ENCODE measurements at places on chromosomes 2 and 18.
A peak's percentile ranks its signal among the peaks of the same experiment; 100 is the strongest.

DNA sequence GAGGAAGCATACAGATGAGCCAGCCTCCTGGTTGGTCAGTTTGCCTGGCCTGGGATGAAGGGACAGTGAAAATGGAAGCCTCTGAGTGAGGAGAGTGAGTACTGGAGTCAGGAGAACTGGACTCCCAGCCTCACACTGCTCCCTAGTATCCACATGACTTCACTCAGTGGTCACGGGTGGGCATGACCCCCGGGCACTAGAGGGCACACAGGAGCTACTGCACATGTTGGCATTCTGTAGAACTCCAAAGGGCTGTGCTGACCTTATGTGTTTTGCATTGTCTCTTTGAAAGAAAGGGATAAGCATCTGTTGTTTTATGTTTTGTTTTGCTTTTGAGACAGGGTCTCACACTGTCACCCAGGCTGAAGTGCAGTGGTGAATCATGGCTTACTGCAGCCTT, 23.7 kb downstream of the NCAPH start:
- DNase-seq, result peak; percentile 38

GRCh38 chr18:13442451-13442850, 223.9 kb downstream of the LDLRAD4 start:
- DNase-seq, result no peak

DNA sequence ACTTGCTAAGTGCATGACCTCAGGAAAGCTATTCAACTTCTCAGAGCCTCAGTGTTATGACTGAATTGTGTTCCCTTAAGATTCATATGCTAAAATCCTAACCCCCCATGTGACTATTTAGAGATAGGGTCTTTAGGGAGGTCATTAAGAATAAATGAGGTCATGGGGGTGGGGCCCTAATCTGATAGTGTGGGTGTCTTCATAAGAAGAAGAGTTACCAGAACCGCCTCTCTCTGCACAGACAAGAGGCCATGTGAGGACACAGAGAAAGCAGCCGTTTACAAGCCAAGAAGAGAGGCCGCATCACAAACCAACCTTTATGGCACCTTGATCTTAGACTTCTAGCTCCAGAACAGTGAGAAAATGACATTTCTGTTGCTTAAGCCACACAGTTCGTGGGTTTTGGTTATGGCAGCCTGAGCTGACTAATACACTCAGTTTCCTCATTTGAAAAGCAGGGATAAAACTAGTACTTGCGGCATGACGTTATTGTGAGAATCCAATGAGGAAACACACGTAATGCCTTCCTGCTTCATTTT, 9.9 kb downstream of the SH2D6 start:
- DNase-seq, result no peak

- no peak for DNase-seq
These were observed 5.2 kb downstream of the PROC start for GRCh38 chr2:127423478-127423843.

DNA sequence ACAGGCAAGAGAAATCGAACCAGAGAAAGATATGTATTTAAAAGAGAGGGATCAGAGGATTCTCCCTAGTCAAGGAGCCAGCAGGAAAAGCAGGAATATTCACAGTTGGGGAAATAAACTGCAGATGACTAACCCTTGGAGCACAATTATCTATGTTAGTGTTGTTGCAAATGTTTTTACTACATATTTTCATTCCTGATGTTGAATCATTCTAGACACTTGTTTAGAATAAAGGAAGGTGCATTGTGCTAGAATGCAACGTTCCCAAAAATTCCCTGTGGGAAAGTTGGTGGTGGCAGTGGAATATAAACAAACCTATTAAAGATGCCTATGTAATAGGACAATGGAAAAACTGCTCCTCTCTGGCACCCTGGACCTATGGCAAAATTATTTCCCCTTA, 63.3 kb downstream of the DTNA start:
- no peak for DNase-seq

DNA sequence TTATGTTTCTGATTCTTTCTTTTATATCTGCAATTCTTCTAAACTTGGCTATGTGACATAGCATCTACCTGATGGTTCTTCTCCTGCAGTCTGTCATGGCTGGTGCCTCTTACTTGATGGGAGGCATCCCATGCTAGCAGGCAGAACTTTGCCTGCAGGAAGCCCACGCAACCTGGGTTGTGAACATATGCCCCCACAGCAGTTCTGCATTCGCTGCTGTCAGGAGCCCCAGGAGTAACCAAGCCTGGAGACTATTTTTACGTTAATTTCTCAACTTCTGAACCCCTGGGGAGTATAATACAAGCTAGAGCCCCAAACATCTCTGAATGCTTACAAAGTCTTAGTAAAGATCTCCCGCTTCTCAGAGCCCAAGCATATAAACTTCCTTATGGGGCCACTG, 12.1 kb downstream of the FAM168B start:
- no peak for DNase-seq

DNA sequence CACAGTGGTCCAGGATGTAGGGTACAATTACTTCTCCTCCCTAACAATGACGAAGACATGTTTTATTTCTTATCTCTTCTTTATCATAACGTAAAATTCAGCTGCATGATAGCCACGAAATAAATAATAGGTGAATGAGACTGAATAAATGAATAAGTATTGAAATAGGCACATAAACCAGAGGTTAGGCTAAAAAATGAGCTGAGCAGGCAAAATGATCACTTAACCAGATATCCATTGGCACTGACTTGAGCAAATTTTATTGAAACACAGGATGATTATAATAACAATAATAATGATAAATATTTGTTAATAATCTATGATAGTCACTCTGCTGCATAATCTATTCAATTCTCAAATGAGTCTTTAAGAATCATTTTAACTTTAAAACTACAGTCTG, 506.9 kb upstream of the ZNF804A start:
- no peak for DNase-seq

DNA sequence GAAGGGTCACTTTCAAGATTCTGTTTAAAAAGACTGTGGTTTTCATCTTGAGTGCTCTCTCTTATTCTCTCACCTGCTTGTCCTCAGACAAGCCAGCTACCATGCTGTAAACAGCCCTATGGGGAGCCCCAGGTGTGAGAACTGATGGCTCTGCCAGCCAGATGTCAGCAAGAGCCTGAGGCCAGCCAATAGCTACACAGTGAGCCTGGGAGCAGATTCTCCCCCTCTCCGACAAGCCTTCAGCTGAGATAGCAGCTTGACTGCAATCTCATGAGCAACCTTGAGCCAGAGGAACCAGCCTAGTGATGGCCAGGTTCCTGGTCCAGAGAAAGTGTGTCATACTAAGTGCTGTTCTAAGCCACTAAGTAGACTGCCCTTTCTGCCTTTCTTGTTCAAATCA, 272.1 kb downstream of the NAPG start:
- DNase-seq, result no peak

DNA sequence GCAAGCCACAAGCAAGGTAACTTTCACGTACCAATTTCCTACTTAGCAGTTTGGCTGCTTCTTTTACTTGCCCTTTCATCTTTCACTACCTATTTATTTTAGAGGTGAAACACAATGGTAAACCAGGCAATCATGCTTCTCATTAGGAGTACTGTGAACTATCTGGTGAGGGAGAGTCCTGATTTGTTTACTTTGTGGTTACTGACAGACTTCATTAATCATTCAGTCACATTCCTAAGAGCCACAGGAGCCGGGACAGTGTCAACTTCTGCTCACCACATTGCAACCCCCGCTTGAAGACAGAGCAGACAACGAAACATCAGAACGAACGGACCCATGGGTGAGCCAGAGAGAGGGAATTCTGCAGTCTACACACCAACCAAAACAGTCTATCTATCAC, 28.8 kb downstream of the TUBB6 start:
- DNase-seq, result no peak

DNA sequence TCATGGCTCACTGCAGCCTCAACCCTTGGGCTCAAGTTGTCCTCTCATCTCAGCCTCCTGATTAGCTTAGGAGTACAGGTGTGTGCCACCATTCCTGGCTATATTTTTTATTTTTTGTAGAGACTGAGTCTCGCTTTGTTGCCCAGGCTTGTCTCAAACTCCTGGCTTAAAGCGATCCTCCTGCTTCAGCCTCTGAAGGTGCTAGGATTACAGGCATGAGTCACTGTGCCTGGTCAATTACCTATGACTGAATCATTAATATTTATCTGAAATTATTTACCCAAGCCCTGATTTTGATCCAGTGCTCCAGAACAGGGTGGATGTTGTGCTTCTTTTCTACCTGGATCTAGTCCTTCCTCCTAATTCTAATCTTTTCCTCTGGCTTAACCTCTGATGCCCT, 87.8 kb downstream of the MAP2 start:
- DNase-seq, result no peak

DNA sequence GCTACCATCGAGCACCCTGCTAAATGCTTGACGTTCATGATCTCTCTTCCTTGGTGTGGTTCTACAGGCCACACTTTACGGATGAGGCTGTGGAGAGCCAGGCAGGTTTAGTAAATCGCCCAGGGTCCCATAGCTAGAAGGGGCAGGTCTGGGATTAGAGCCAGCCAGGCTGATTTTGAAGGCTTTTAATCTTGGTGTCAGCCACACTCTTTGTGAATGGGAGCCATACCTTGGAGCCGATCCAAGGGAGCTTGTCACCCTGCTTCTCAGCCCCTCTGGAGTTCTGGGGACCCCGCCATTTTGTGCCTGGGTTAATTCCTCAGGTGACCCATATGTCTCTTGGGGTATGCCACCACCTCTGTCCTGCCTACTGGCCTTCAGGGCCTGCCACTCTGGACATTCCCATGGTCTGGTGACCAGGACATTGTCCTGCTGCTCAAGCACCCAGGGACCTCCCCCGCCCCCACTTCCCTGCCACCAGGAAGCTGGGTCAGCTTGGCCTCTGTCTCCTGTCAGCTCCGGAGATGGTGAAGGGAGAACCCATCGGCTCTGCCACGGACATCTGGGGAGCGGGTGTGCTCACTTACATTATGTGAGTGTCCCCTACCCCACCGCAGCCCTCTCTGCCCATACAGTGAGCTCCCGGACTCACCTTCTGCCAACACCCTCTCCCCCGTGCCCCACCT, 7.3 kb upstream of the GMPPA start:
- DNase-seq, result no peak

GRCh38 chr18:56460581-56460980, 177.8 kb downstream of the TXNL1 start:
- DNase-seq, result no peak

- no peak for DNase-seq
These were observed 83.8 kb upstream of the SPTBN1 start for GRCh38 chr2:54372361-54372760.

- no peak for DNase-seq
These were observed 11.7 kb downstream of the CCBE1 start for GRCh38 chr18:59685501-59685900.

DNA sequence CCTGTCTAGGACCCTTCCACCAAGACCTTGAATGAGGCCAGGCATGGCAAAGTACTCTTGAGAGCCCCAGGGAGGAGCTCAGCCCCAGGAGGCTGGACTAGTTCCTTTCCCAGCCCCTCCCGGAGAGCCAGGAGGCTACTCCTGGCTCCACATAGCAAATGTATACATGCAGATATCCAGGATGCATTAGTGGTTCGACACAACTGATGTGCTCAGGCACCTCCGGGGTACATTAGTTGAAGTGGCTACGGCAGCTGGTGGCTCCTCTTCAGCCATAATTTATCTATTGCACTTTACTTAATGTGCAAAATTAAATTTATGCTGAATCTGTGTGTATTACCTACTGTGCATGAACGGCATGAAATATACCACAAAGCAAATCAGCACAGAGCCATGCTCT, 182.8 kb upstream of the MEIS1 start:
- DNase-seq, result no peak

DNA sequence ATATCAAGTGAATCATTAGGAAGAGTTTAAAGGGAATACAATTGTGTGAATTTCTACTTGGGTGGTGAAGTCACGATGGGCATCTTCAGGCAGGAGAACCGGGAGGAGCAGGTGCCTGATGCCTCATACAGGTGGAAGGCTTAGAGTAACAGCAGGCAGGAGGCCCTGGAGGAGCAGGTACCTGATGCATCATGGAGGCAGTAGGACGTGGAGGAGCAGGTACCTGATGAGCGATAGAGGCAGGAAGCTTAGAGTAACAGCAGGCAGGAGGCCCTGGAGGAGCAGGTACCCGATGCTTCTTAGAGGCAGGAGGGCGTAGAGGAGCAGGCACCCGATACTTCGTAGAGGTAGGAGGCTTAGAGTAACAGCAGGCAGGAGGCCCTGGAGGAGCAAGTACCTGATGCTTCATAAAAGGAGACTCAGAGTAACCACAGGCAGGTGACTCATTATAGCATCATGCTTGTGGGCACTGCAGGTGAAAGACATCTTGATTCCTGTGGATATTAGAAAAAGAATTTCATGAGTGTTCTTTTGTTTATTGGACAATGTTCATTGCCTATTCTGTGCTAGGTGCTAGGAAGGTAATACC, 133.9 kb downstream of the ATP9B start:
- no peak for DNase-seq

GRCh38 chr18:46426021-46426678, 230.9 kb downstream of the LOXHD1 start:
- DNase-seq, result no peak

- no peak for DNase-seq
These were observed 22.5 kb upstream of the SLC35G4 start for GRCh38 chr18:11586896-11587295.

DNA sequence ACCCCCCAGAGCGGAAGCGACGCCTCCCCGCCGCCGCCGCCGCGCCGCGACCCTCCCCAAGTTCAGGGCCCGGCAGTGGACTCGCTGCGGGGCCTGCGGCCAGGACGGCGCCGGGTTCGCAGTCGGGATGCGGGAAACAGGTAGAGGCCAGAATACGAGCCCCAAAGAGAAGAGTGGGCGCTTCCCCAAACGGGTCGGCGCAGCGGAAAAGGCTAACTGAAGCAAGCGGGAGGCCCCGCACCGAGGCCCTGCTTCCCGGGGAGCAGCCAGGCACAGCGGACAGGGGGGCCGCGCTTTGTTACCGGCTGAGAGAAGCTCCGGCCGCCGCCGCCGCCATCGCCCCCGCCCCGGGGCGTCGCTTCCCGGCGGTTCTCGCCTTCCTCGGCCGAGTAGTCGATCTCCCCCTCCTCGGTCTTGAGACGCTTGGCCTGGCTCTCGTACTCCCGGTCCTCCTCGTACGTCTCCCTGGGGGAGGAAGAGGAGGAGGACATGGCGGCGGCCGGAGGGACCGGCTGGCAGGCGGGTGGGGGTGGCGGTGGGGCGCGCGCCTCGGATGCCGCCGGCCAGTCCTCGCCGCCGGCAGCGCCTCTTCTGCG, 494 bp downstream of the HNRNPLL start:
- peak; percentile 3 for DNase-seq

Data from T-cell (primary cell).